Fibroblast of gingiva (primary cell): ENCODE measurements at places on chromosomes 12 and 14.

DNA sequence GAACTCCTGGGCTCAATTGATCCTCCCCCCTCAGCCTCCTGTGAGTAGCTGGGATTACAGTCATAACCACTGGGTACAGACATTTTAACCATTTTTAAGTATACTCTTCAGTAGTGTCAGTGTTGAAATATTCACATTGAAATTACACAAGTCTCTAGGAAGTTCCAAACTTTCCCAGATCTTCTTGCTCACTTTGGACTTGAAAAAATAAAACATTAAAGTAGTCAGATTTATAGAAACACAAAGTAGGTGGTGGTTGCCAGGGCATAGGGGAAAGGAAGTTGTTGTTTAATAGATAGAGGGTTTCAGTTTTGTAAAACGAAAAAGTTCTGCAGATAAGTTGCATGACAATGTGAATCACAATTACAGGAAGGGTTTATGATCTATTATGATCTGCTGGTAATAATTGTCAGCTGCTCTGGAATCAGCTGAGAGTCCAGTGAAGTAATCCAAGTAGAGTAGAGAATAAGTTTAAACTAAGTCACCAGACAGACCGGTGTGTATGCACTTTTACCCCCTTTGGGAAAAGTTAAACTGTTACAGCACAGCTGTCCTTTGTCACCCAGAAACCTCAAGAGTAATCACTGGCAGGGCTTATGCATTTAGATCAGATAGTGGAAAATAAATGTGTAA, 27.4 kb downstream of the PCNX1 start:
- peak; percentile 55 for DNase-seq

DNA sequence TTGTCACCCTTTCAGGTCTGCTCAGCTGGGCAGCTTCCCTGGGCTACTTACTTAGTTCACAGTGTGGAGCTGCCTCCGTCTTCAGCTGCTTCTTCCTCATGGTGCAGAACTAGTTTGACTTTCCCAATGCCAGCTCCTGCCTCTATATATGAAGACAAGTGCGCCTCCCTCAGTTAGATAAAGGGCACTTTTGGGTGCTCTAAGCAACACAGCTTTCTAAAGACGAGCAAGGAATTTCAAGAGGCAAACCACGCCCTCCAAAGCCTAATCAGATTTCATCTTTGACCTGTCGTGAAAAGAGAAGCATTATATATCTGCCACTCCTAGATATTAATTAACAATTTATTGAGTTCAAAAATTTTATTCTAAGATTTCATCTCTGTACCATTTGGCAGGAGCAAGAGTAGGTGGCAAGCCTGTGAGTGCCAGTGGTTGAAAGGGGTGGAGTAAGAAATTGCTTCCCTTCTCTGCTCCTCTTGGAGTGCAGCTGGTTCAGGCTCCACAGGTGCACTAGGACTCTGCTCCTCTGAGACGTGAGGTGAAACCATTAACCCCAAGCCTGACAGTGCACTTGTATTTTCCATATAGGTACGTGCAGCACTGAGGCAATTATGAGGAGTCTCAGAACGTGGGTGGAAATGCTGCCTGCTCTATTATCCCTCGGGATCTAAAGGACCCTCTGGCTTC, 2.1 kb upstream of the SLC11A2 start:
- peak; percentile 63 for DNase-seq

- no peak for DNase-seq
Observed at GRCh38 chr12:58895053-58895452, 25.3 kb downstream of the LRIG3 start.

GRCh38 chr12:51172515-51173431, at the start of gene TFCP2:
Gene TFCP2 (minus strand): TSS chr12:51173135. CDS start chr12:51172422, 713 bp downstream.
- DNase-seq = peak; percentile 95

DNA sequence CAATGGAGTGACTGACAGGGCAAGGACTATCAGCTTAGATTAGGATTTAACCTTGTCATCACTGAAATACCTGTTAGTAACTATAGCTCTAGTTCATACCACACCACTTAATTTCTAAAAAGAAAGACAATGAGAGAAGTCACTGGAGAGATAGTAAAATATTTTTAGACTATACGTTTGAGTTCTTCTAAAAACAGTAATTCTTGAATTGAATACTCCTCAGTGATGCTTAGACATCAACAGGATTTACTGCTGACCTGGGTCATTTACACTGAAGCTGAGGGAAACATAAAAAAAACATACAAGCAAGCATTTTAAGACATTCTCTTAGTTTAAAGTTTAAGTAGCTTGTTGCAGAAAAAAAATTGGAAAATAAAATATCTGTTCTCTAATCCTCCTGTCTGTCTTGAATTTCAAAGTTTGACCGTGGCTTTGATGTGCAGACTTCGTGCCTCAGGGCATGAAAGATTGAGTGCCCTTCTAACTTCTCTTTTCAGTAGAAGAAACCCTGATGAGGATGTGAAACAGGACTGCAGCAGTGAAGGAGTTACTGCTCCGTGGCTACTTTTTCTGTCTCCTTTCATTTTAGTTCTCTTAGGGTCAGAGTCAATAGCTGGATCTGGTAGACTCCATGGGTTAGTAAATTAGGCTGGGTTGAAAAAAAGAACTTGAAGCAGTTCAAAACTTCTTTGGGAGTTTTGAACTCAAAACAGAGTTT, 172.2 kb downstream of the PTPRO start:
- no peak for DNase-seq

DNA sequence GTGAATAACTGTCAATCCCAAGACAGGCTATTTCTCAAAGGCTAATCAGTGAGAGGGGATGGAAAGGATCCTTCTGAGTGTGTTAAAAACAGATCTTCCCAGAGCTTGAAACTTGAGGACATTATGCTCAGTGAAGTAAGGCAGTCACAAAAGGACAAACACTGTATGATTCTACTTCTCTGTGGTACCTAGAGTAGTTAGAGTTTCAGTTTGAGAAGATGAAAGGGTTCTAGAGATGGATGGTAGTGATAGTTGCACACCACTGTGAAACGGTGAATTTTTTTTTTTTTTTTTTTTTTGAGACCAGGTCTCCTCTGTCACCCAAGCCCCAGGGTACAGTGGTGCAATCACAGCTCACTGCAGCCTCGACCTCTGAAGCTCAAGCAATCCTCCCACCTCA, 133.8 kb downstream of the SAMD4A start:
- no peak for DNase-seq

DNA sequence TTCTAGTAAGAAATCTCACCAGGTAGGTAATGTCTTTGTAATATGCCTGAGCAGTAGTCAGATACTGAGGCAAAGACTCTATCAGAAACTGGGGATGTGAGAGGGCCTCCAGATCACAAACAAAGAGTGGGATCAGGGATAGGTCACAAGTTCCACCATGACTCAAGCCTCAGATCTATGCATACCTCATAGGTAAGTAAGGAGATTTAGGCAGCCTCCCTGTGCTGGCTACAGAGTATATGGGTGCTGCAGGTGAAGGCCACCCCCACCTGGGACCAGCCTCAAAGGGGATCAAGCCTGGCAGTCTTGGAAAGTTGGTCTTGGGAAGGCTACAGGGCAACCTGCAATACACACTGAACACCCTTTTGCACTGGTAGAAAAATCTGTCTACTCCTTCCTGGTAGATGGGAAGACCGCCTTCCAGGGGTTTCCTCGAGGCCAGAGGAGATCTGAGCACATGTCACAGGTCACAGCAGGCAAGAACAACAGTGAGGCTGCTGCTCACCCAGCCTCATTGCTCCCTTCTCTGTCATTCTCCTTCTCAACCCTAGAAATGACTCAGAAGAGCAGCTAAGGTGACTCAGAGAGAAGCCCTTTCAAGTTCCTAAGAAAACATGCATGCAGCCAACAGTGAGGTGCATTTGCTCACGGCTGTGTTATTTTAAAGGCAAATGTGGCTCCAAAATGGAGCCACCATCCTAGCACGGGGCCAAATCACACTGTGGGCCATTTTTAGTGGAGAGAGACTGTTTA, 143.4 kb upstream of the CDKN3 start:
- DNase-seq = peak; percentile 14

DNA sequence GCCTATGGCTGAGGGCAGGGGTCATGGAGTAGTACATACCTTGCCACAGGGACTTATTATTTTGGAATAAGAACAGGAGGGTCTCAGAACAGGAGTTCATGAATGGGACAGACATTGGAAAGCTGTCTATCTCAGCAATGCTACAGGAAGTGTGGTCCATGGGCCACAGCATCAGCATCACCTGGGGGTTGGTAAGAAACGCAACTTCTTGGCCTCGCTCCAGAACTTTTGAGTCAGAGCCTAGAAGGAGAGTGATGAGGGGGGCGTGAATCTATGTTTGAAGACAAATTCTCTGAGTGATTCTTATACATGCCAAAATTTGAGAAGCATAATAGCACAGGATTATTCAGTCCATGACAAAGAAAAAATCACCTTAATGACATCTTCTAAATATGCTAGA, 156.6 kb downstream of the RPAP3 start:
- DNase-seq = no peak

DNA sequence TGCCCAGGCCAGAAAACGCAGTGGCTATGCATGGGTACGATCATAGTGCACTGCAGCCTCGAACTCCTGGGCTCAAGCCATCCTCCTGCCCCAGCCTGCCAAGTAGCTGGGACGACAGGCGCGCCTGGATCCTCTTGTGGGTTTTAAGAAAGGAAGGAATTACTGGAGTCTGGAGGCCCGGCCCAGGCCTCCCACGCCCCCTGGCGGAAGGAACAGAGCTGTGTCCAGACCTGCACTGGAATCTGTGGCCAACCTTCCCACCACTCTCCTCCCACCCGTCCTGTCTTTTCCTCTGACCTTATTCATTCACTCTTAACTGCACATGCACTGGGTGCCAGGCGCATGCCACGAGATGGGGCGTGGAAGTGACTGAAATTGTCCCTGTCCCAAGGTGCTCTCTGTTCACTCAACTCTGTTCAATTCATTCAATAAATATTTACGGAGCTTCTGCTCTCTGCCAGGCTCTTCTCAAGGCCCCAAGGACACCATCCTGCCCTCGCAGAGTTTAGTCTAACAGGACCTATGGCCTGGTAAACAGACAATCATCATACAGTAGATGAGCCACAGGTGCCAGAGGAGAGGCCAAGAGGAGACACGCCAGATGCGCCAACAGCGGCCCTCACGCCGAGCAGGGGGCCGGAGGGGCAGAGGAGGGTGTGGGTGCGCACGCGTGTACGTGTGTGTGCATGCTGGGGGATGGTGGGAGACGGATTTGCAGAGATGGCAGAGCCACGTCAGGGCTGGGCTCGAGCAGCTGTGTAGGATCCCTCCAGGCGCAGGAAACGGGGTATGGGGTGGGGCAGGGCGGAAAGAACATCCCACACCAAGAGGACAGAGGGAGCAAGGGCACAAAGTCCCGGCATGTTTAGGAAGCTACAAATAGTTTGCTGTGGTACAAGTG, 13.7 kb upstream of the TMEM106C start:
- peak; percentile 75 for DNase-seq

DNA sequence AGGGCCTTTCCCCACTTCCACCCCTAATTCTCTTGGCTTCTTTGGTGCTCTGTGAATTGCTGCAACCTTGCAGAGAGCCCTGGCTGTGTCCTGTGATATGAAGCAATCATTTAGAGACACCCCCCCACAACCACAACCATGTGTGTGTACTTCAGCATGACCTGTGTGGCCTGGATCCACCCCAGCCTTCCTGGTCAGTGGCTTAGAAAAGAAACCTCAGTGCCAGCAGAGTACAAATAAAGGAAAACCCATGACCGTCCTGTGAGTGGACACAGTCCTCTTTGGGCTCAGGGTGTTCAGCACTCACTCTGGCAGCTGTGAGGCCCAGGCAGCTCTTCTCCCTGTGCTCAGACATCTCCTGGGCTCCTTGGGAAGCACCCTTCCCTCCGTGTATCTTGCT, 206.6 kb upstream of the DIO3 start:
- DNase-seq = no peak

GRCh38 chr12:47855502-47855901, 35.8 kb upstream of the HDAC7 start:
- no peak for DNase-seq

- DNase-seq = peak; percentile 89
Observed at GRCh38 chr12:76259660-76260389, 88.4 kb downstream of the BBS10 start.
